ENCODE measurements at places on chromosomes 3 and 15.

GRCh38 chr3:55936549-55937052, 449.5 kb upstream of the WNT5A start:
- DNase-seq = no peak

GRCh38 chr15:48090666-48091065, 30.1 kb upstream of the SLC24A5 start:
- no peak for DNase-seq

GRCh38 chr3:23834082-23834870, 28.5 kb downstream of the UBE2E1 start:
- no peak for DNase-seq

GRCh38 chr3:100245927-100246326, 14.9 kb upstream of the TBC1D23 start:
- DNase-seq = no peak

DNA sequence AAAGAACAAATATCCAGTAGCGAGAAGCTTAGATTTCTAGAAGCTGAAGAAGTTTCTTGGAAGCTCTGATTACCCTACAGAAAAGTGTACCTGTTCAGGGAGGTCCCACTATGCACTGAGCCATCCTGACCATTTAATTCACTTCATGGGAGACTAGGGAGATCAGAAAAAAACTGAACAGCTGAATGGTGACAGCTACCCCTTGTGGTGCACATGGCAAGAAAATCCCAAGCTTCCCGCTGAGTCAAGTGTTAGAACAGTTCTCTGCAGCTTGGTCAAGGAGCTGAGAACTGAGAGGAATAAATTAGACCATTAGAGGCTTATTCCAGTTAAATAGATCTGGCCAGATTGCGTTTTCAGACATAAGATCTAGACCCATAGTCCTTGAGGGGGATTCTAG, 197.2 kb upstream of the VEPH1 start:
- DNase-seq = no peak

GRCh38 chr3:194000712-194001111, 135.2 kb upstream of the HES1 start:
- no peak for DNase-seq

All from hindlimb muscle (tissue), 1 donor.